NCI-H2107 (cell line): ENCODE measurements at places on chromosomes 2 and 18.

- no peak for DNase-seq
Observed at GRCh38 chr2:49067971-49068370, 86.3 kb downstream of the FSHR start.

DNA sequence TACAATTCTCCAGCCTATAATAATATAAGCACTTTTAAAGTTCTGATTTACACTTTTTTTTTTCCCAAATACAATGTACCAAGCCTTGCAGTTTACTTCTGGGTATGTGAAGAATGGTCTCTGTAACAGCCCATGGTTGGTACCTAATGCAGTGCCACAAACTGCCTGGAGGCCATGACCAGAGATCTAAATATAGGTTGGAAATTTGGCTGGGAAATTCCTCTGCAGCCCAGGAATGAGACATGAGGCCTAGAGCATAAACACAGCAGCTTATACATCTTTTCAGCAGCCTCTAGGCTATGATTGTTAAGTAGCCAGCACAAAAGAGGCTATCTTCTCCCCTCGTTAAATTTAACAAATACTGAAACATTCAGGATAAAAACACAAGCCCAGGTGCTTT, 432.0 kb upstream of the FAM98A start:
- no peak for DNase-seq

DNA sequence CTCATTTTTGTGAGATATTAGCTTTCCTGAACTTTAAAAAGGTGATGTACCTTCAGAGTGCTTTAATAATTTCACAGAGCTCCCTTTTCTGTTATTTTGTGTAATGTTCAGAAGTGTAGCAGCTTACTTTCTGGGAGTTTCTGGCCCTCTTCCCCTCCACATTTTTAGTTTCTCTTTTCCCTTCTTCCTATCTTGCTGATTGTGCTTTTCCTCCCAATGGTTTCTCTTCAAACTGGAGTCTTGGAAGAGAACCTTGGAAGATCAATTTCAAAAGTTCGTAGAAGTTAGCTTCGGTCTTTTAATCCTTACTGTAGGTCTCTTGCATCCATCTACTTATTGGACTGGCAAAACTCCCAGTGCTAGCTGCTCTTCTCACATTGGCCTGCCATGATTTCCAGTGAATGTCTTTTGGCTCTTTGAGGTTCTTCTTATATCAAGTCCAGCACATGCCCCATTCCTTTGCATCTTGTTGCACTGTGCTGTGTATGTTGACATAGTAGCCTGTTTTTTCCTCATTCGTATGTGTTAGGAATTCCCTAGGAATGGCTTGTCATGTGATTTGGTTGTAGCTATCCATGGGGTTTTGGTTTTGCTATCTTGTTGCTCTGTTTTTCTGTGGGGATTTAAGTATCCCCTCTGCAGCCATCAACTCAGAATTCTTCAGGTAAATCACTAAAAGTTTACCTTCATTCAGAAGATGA, 7.8 kb downstream of the CCNT2 start:
- DNase-seq: no peak

DNA sequence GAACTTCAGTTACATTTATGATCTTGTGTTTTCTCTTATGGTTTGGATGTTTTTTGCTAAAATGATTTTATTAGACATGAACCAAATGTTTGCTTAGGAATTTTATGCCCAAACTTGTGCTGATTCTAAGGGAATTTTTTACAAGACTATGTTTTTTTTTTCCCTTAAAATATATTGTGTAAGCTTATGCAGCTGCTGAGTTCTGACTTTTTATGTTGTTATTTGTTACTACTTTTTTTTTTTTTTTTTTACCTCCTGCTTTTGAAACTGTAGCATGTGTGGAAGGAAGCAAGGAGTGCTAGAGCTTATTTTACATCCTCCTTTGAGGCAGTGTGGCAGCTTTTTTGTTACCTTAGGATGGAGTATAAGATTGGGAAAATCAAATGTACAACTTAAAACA, 6.0 kb upstream of the DNAH7 start:
- DNase-seq: no peak

GRCh38 chr2:28209864-28210263, 182.8 kb upstream of the FOSL2 start:
- DNase-seq: no peak

GRCh38 chr2:179340678-179341077, 76.0 kb upstream of the SESTD1 start:
- peak; percentile 6 for DNase-seq
